Stimulated activated CD4-positive, alpha-beta T cell treated with anti-CD3 and anti-CD28 coated beads, Interleukin-15, amount 100 ng/mL, for 1 hour (primary cell): ENCODE measurements at places on chromosomes 2 and 18.

- DNase-seq: no peak
These were observed 36.4 kb upstream of the LMAN1 start for GRCh38 chr18:59395226-59396175.

GRCh38 chr18:28715206-28715605, 538.3 kb upstream of the CDH2 start:
- DNase-seq: no peak

GRCh38 chr2:137255990-137256389, 490.6 kb downstream of the THSD7B start:
- DNase-seq: no peak

- no peak for DNase-seq
These were observed 94.1 kb downstream of the KLHL29 start for GRCh38 chr2:23478933-23479683.

- DNase-seq: no peak
These were observed 15.8 kb upstream of the NEDD4L start for GRCh38 chr18:58028109-58028784.

GRCh38 chr2:18980786-18981430, 377.5 kb downstream of the OSR1 start:
- DNase-seq: no peak

DNA sequence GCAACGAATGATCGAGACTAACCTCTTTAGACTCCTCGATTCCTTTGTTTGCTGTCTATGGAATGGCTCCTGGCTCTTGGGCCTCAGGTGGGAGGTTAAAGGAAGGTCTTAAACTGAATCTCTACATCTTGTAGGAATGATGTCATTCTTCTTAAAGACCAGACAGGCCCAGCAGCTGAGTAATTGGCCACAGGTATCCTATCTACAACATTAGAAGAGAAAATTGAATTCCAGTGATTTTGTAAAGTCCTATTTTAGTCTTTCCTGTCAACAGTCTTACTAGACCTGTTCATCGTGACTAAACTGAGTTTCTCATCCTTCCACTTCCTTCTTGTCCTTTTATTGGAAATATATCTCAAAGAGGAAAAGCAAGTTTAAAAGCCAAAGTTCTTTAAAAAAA, 274.8 kb downstream of the ALPK2 start:
- DNase-seq: no peak

DNA sequence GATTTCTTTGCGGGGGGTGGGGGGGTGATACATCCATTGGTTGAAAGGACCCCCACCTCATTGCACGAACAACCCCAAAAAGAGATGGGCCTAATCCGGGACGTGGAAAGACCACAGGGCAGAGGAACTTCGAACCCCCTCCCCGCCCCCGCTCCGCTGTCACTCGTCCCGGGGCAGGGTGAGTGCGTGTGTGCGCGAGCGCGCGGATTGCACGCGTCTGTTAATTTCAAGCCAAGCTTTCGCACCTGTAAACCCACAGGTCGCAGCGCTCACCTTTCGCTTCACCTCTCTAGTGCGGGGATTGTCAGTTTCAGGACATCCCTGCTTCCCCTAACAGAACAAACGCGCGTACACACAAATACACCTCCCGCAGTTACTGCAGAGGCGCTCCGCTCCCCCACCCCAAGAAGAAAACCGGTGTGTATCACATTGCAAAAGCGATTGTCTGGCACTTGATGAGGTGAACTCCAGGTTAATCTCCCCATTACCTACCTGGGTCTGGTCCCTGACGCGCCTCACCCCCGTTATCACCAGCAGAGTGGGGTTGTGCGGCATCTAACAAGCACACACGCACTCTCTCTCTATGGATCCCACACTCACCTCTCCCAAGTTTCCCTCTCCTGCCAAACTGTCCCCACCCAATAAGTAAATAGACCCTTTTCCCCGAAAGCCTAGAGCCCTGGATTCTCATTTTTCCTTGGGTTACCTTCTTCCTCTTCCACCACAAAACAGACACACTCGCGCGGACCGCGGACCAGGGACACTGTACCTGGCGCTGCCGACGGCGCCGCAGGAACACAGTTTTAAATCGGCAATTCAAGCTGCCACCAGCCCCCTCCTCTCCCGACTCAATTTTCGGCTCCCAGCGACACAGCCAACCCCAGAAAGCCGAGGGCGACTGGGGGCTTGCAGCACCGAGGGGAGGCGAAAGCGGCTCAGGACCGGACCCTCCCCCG, 1.0 kb downstream of the CYP26B1 start:
- DNase-seq: no peak

DNA sequence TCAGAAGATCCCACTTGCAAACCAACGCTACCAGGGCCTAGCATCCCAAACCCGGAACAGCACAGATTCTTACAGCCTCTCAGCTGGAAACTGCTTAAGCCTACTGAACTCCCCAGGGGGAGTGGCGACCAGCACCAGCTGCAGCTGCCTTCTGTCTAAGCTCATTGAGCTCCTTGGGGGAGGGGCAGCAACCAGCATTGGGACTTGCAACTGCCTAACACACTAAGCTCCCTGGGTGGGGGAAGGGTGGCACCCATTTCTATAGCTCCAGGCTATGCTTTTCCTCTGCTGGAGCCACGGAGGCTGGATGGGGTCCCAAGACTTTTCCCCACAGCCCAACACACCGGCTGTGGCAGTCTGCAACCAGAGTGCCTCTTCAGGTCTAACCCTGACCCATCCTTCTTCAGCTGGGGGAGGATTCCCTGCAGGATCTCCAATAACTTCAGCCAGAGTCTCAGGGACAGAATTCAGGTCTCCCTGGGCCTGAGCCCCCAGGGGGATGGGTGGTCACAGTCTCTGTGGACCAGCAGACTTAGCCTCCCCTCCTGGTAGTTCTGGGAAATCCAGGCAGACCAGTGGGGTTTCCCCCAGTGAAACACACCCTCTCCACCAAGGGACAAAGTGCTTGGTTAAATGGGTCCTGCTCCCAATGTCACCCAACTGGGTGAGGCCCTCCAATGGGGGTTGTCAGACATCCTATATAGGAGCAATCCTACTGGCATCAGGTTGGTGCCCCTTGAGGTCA, 45.9 kb upstream of the ITGA4 start:
- no peak for DNase-seq

DNA sequence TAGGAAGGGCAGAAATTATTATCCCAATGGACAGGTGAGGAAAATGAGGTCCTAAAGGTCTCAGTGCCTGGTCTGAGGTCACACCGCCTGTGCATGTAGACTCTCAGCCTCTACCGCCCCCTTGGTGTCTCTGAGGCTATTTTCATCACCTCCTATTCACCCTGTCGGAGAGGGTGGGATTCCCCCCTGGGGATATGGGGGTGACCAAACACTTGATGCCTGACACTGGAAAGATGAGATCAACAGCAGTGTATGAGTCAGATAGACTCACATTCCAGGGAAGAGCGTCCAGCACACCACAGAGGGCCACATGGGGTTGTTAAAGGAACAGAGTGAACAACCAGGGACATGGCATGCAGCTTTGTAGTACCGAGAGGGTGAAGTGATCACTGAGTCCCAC, 199.7 kb downstream of the SMAD2 start:
- no peak for DNase-seq

DNA sequence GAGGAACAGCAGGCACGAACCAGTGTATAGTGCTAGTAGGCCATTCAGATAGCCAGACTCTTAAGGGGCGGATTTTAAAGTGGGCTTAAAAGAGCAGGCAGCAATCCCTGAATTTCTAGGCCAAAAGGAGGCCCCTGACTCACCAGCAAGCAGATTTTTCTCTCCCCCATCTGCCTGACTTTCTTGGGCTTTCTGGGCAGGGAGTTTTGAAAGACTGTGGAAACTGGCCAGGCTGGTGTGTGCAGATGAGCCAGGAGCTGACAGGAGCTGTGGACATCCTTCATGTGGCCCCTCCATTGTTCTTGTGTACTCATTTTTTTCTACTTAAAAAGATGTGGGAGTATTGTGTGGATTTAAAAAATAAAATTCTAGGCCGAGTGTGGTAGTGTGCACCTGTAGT, 59.0 kb downstream of the GLI2 start:
- DNase-seq: no peak

GRCh38 chr2:78817430-78817829, 208.1 kb upstream of the REG3G start:
- no peak for DNase-seq

DNA sequence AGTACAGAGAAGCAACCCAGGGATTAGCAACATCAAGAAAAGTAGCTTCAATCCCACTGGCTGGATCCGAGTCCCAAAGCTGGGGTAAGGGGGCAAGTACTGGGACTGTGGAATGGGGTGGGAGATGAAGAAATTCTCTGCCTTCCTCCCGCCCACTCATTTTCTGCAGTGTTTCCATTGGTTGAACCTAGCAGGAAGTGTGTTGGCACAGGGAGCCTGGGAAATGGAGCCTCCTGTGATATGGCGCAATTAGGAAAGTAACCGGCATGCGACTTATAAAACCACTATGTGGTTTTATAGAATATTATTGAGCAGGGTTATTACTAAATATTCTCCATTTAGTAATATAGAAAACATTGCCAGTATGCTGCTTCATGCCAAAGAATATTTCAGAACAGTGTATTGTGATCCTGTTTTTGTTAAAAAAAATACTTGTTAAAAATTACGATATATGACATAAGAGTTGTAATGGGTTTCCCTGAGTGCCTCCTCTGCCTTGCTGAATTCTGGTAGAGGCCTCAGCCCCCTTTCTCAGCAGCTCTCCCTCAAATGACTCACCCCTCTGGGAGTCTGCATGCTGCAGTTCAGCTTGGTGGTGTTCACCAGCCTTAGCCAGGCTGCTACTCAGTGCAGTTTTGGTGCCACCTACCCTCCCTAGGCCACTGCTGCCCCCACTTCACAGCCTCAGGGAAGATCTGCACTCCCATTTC, 60.5 kb downstream of the HK2 start:
- DNase-seq: no peak

- no peak for DNase-seq
These were observed 91.2 kb upstream of the STK17B start for GRCh38 chr2:196262606-196263005.

DNA sequence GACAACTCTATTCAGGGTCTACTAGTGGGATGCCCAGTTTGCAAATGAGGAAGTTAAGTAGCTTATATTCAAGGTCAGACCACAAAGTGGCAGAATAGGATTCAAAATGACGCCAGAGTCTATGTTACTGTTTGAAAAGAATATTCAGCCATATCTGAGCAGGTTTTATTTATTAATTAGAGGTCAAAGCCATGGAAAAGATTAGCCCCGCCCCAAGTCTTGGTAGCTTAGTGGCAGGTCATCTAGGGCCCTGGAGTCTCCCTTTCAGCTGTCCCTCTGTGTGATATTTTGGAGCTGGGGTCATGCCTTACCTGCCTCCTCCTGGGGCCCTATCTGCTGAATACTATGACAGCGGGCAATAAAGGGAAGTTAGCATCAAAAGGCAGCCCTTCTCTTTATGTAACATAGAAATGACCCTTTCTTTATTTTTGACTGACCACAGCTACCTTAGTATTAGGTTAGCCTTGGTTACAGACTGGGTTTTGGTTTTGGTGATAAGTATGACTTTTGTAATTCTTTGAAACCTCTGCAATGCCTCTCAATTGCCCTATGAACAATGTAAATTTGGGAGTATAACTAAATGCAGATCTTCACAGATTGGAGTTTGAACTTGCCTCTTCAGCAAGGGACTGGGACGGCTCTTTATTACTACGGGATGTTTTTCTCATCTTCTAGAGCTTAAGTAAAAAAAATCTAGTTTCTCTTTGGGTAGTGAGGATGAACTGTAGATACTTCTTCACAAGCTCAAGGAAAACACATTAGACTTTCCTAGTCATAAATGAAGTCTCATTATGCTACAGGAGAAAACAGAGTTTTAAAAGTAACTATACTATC, 153.0 kb upstream of the ITGA4 start:
- no peak for DNase-seq

DNA sequence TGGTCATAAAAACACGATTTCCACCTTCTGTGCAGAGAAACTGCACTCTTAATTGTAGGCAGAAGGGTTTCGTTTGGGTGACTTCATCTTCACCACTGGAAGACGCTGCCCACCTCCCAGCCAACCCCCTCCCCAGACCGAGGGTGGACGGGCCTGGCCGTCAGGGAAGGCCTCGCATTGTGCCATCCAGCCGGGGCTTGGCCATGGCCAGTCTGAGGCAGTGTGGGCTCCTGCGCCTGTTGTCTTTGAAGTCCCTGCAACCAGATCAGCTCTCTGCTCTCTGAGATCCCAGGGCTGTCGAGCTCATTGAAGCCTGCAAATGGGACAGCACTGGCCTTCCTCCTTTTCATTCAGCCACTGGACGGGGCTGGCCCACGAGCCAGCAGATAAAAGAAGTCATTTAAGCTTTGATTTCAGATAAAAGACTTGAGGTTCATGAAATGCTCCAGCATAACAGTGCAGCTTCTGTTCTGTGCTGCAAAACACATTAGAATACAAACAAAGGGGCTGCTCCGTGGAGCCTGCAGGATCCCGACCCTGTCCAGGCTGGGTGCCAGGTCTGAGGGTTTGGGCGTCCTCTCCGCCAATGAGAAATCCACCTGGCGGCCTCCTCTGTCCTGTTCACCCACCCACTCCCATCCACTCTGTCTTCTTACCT, 253.5 kb downstream of the LDLRAD4 start:
- DNase-seq: no peak

GRCh38 chr18:21629089-21629832, 17.1 kb downstream of the SNRPD1 start:
- no peak for DNase-seq

DNA sequence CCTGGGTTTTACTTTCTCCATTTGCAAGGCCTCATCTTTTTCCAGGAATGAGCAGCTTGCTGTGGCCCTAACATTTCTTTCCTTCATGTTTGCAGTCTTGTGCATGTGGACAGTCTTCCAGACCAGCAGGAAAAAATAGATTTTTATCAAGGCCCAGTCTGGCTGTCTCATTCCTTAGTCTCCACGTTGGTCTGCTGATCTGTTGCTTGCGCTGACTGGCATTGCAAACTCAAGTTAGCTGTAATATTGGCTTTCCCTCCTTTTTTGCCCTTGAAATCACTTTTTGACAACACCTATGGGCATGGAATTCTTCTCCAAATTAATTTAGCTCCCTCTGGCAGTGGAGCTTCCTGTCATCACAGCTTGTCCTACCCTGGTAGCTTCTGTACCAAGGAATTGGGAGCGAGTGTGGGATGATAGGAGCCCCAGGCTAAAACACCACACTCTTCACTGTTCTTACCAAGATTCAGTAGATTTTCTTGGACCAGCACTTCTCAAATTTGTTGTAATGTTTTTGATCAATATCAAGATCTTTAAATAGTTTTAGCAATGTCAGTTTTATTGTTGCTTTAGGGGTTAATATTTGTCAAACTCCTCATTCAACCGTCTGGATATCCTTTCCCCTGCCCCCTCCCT, 48.2 kb downstream of the DIS3L2 start:
- no peak for DNase-seq

- DNase-seq: no peak
These were observed 86.8 kb upstream of the NDUFV2 start for GRCh38 chr18:9015689-9016088.

- no peak for DNase-seq
These were observed 415.9 kb downstream of the GRB14 start for GRCh38 chr2:164205347-164205746.

DNA sequence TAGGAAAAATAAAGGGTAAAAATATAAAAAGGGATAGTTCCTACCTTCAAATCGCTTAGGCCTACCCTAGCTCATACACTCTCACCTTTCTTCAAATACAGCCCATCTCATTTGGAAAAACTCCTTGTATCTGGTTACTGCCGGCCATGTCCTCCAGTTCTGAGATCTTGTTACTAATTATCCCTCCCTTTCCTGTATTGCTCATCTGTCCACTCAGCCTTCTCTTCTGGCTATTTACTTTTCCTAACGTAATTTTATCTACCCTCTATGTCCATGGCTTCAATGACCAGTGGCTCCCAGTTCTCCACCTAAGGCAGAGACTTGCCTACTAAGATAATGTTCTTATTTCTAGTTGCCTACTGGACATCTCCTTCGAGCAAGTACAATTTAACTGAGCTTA, 342.9 kb upstream of the ACVR2A start:
- DNase-seq: no peak
